ENCODE measurements at places on chromosomes 7 and 10. TPM values are rescaled to one million over a fixed set of nuclear protein-coding genes. Genes with fewer than 3 reads are reported as not detected.

GSAP gene
- 29.1 TPM for total RNA-seq

- DNase-seq: peak; percentile 35
These were observed at the start of gene GNAI1 for GRCh38 chr7:80134536-80135308. Gene GNAI1, plus strand, starts transcription at chr7:80134831. Its CDS starts 330 bp downstream, at chr7:80135161.

DNA sequence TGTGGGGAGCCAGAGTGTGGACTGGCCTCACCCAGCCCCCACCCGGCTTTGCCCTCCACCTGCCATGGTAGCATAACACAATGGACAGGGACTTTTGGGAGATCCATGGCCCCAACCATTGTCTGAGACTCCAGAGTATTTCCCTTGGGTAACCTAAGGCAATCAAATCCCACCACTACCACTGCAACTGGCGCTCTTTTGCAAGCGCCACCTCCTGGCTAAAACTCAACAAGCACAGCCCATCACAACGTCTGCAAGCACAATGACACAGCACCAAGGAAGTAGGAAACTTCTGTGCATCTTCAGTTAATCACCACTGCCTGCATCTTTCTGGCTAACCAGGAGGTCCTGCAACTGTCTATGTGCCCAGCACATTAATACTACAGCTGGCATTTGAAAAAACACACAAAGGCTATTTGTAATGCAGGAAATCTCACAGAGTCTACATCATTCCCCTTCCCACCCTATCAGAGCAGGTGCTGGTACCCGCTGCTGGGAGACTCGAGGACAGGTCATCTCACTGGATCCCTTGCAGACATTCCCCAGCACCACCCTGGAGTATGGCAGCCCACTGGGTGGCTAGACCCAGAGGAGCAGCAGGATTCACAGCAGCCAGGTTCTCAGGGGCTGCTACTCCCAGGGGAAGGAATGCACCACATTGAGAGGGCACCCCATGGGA, 27.7 kb downstream of the ANKRD26 start:
- DNase-seq: no peak

- no peak for DNase-seq
These were observed 12.6 kb upstream of the ARL4A start for GRCh38 chr7:12674861-12675260.

DNA sequence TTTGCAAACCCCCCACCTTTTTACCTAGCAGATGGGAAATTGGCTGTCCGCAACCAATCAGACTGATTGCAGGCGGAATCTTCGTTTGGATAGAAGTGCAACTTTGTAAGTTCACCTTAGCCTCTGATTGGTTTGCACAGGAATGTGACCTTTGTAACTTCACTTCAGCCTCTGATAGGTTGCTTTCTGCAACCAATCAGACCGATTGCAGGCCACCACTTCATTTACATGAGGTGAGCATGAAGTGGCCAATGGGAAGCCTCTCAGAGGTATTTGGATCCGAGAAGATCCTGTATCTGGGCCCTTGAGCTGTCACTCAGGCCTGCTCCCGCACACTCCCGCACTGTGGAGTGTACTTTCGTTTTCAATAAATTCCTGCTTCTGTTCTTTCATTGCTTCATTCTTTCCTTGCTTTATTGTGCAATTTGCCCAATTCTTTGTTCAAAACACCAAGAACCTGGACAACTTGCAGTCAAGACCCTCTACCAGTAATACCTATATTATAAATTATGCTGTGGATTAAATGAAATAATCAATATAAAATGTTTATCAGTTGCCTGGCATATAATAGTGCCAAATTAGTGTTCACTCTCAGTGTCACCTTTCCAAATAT, 491.4 kb downstream of the PLXNA4 start:
- no peak for DNase-seq

- DNase-seq: no peak
These were observed 25.8 kb downstream of the NHLRC2 start for GRCh38 chr10:113880236-113880635.

All from omental fat pad (tissue), 4 donors.